ENCODE measurements at places on chromosomes 4 and X.
A peak's percentile ranks its signal among the peaks of the same experiment; 100 is the strongest.

GRCh38 chr4:94536049-94536448, 84.3 kb downstream of the PDLIM5 start:
- no peak for DNase-seq

DNA sequence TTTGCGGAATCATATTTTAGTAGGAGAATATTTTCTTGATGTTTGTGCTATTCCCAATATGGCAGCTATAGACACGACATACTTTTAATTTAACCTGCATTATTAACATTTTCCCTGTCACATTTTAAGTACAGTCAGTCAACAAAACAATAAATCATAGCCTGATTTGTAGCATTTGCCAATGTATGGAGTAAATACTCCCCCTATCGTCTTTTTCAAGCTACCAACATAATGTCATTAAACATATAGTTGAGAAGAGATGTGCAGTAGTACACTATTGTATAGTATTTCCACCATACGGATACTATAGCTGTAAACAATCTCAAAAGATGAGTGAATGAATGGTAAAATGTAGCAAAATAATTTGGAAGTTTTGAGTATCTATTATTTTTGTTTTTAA, 303.7 kb upstream of the MAGEB2 start:
- no peak for DNase-seq

GRCh38 chr4:45004847-45005565, 278.6 kb upstream of the GNPDA2 start:
- no peak for DNase-seq

GRCh38 chrX:155881158-155881993, at the start of gene VAMP7:
Gene VAMP7, plus strand, starts transcription at chrX:155881345. Its CDS starts 8,122 bp downstream, at chrX:155889467.
- DNase-seq: peak; percentile 56

DNA sequence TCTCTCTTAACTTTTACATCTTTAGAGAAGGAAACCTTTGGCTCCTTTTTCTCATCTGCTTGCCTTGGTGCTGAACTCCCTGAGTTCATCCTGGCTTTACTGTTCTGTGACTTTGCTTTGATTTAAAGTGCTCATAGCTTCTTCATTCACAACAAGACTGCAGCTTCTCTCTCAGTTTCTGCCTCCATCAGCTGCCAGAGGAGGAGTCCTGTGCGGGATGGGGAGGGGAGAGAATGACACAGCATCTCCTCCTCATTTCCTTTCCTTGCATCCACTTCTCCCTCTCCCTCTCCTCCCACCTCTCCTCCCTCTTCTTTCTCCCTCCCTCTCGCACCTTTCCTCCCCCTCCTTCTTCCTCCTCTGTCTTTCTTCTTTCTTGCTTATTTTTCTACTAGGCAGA, 42.0 kb downstream of the CBLL2 start:
- no peak for DNase-seq

DNA sequence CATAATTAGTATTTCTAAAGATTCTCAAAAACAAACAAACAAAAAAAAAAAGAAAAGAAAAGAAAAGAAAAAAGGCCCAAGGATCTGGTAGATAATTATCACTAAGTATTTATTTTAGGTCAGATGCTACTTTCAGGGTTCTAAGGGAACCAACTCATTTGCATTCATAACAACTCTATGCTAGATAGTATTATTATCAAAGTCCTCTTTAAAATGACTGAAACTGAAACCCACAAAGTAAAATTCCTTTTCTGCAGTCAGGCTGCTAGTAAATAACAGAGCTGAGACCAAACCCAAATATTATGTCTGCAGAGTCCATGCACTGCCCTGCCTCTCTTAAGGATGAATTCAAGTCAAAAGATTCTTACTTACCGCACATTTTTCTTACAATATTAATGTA, 38.3 kb upstream of the MAPK10 start:
- DNase-seq: no peak

- no peak for DNase-seq
Measured at GRCh38 chrX:24475480-24475879, 10.4 kb downstream of the PDK3 start.

DNA sequence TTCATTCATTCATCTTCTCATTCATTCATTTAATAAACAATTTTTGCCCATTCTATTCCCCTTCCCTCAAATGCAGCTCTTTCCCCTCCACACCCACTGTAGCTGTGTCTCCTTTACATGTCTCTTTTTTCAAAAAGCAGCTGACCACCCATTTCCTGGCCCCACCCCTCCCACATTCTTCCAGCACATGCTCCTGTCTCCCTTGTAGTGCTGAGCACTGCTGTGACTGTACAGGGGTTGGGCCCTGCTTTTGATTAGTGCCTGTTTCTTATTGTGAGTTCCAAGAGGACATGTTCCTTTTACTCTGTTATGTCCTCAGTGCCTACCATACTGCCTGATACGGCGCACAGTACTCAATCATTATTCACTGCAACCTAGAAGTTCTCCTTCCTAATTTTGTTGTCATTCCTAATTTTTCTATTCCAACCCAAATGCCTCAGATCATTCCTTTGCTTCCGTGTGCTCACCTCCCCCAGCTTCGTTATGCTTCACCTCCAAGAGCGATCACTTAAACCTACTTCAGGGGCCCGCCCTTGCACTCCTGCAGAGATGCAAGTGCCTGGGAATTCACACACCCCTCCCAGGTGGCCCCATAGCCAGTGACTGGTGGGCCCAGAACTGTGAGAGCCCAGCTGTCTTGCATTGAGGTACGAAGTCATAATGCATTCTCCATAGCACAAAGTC, 152.2 kb downstream of the STK32B start:
- DNase-seq: no peak

- DNase-seq: no peak
Measured at GRCh38 chr4:11597506-11597905, 168.8 kb upstream of the HS3ST1 start.

Measured in SK-N-MC (cell line).